HS-5 (cell line): ENCODE measurements at places on chromosomes 3 and 15.
A peak's percentile ranks its signal among the peaks of the same experiment; 100 is the strongest.

DNA sequence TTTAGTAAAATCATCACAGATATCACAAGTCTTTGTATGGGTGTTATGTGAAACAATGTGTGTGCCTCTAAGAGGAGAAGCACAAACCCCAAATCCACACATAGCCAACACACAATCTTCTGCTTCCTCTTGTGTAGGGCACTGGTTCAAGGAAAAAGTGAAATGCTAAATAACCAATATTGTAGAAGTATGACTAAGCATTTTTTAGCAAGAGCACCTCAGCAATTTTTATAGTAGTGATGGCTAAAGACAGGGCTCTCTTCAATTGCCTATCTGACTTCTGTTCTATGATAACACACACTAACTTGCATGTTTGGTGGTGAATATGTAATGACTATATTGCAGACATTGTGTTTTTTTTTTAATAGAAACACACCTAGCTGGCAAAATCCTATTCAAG is 997.9 kb upstream of the ALCAM start:
- DNase-seq = no peak

GRCh38 chr3:58989163-58989562 is 60.7 kb downstream of the CFAP20DC start:
- DNase-seq = peak; percentile 50

- no peak for DNase-seq
Observed at GRCh38 chr15:48935236-48935635, 28.5 kb downstream of the SHC4 start.

DNA sequence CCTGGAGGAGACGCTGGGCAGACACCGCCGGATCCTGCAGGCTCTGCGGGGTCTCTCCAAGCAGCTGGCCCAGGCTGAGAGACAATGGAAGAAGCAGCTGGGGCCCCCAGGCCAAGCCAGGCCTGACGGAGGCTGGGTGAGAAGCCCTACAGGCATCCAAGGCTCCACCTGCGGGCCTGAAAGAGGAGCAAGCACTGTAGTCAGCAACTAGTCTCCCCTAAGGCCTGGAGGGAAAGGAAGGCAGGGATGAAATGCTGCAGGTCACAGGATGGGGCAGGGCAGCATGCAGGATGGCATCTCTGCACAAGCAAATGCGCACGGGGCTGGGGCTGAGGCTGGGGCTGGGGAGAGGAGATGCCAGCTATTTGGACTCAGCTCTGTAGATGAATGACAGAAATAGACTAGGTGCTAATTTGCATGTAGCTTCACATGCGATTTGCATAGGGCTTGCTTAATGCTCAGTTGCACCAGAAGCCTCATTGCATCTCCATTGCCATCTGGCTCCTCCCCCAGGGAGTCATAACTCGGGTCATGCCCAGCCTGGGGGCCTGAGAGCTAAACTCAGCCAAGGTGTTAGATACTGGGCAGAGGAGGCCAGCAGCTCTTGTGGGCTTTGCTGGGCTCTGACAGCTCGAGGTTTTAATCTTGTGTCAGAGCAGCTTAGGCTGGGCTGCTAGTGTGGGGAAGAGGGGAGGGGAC is 5.2 kb upstream of the CPLX3 start:
- DNase-seq = no peak

- no peak for DNase-seq
Observed at GRCh38 chr3:126130981-126131745, 47.2 kb upstream of the SLC41A3 start.

DNA sequence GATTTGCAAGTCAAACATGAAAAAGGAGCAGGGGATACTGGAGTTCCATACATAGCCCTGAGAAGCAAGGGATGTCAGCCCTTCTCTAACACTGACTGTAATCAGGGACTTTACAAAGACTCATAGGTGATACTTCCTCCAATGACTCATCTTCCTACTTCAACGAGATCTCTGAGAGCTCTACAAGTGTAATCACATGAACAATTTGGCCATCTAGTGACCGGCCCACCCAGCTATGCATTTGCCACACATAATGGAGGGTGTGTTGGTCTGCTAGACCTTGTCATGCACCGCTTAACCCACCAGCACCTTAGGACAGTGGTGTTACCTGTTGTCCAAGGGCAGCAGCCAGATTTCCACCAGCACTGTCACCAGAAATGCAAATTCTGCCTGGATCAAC is 75.3 kb downstream of the NCEH1 start:
- no peak for DNase-seq

GRCh38 chr3:23676093-23676492 is 129.7 kb upstream of the UBE2E1 start:
- DNase-seq = no peak

GRCh38 chr3:170762064-170762463 is 107.9 kb downstream of the RPL22L1 start:
- no peak for DNase-seq

DNA sequence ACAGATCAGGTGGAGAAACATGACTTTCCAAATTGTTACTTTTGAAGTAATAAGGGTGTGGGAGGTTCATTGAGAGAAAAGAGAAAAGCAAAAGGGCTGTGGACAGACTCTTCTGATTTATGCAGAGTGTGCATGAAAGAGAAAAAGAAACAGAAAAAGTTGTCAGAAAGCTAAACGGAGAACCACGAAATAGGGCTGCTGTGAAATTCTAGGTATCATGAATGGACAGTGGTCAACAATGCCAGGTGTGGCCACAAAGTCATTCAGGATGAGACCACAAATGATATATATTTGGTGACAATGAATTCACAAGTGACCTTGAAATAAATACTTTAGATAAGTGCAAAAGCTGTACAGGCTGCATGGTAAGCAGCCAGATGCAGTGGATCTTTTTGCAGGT is 170.1 kb downstream of the IL5RA start:
- DNase-seq = no peak

DNA sequence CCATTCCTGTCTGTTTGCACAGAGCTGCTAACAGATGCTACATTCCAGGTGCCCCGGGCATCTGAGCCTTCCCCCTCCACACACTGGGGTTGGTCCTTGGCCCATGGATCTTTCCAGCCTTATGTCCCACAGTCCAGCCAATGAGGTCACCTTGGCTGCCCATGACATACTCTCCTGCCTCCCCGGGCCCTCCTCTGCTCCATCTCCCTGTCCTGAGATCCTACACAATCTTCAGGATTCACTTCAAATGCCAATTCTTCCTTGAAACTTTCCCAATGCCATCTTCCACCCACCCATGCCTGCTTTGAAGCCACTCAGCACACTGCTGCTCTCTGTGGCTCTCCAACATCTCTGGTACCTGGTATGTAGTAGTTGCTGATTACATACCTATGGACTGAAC is 4.3 kb downstream of the CHRNA3 start:
- DNase-seq = no peak

GRCh38 chr15:98609144-98609852 is 39.0 kb upstream of the IGF1R start:
- peak; percentile 65 for DNase-seq

DNA sequence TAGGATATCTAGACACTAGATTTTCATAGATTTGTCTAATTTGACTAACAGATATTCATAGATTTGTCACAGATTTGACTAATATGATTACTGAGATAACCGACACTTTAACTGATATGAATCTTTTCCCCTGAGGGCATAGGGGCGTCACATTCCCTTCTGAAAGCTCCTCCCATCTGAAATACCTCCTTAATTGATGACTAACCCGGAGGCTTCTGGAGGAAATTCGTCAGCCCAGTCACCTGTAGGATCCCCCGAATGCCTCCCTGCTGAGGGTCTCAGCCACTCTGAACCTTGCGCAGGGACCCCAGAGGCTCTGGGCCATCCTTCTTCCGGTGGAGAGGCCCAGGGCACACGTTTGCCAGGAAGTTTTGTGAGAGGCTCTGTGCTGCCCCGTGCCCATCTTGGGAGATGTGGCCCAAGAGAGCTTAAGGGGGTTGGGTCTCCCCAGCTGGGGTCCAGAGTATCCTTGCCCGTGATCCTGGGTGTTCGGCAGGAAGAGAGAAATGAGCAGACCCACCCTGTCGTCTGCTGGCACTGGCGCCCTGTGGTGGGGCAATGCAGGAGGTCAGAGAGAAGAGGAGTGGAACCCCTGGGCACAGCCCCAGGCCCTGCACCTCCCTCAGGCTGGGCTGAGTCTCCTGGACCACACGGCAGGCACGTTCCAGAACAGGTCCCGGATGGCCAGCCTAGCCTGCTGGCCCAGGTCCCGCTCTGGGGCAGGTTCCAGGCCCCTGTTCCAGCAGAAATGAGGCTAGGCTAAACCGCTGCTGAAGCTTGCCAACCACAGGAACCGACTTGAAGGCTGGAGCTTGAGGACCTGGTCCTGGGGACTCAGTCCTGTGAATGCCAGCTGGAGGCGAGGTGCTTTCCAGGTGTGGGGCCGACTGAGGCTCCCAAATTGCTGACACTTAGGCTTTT is 1.7 kb downstream of the PLA2G4D start:
- DNase-seq = no peak

DNA sequence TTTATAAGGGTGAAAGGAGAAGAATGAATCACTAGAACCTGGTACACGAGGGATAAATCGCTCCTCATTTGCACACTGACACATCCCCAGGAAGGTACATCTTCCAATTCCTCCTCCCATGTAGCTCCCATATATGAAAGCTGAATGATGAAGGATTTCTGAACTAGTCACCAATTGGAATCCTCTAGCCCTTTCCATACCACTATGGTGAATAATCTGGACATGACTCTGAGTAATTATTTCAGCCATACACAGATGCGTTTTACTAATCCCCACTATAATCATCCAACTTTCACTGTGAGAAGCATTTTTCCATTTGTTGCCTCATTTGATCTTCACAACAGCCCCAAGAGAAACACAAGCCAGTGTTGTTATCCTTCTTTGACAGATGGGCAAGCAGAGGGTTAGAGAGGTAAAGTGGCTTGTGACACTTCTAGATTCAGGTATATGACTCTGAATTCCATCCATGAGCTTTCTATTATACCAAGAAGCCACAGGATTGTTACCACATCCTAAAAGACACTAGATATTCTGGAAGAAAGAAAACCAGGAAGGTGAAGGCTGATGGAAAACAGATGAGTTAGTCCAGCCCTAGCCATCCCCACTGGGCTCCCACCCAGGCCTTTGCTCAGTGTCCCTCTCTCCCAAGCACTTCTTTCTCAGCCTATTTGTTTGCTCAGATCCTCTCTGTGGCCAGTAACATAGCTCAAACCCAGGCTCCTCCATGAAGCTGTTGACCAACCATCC is 22.2 kb upstream of the BCL6 start:
- DNase-seq = peak; percentile 95

- DNase-seq = no peak
Observed at GRCh38 chr3:93855401-93855800, 118.3 kb downstream of the PROS1 start.

- no peak for DNase-seq
Observed at GRCh38 chr15:63156755-63157117, 541 bp downstream of the RPS27L start.

DNA sequence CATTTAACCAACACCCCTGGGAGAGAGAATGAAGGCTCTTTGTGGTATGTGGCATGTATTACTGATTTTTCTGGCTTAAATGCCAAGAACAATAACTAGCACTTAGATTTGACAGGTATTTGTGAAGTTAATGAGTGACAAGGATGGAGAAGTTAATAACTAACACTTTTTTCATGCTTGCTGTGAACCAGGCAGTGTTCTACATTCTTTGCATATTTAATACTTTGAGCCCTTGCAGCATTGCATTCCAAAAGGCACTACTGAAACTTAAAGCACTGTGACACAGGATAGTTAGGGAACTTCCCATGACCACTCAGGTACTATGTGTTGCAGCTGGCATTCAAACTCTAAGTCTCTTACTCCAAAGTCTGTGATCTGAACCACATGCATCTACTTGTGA is 650.6 kb downstream of the ZPLD1 start:
- DNase-seq = no peak

DNA sequence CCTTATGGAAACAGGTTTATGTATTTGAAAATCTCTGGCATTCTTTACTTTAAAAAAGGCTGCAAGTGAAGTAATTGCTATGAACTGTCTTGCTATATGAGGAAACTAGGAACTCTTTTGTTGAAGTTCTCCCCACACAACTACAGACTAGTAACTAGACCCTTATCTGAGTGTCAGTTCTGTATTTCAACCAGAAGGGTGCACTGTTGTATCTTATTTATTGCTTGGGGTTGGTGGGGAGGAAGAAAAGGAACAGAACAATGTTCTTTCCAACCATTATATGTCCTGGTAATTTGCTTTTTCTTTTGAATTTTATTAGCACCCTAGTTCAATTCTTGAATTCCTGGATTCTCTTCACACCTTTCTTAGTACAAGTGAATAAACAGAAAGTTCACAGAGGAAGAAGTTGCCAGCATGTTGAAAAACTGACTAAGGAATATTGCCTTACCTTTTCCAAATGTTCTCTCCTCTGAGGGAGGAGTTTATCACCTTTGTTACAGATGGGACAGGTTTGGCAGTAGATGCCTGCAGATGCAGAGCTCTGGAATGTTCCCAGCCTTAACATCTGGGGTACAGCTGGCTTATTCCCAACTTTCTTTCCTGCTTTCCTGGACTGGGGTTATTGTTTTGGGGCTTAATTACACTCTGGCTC is 162.4 kb upstream of the CFAP20DC start:
- DNase-seq = peak; percentile 26
